ENCODE measurements at places on chromosomes 1 and 21. TPM values are rescaled to one million over a fixed set of nuclear protein-coding genes. Genes with fewer than 3 reads are reported as not detected.

Gene BSND
- polyA plus RNA-seq, result not detected

Gene MRAP
- polyA plus RNA-seq, result not detected

Gene TEX38
- polyA plus RNA-seq, result 0.18 TPM

DNA sequence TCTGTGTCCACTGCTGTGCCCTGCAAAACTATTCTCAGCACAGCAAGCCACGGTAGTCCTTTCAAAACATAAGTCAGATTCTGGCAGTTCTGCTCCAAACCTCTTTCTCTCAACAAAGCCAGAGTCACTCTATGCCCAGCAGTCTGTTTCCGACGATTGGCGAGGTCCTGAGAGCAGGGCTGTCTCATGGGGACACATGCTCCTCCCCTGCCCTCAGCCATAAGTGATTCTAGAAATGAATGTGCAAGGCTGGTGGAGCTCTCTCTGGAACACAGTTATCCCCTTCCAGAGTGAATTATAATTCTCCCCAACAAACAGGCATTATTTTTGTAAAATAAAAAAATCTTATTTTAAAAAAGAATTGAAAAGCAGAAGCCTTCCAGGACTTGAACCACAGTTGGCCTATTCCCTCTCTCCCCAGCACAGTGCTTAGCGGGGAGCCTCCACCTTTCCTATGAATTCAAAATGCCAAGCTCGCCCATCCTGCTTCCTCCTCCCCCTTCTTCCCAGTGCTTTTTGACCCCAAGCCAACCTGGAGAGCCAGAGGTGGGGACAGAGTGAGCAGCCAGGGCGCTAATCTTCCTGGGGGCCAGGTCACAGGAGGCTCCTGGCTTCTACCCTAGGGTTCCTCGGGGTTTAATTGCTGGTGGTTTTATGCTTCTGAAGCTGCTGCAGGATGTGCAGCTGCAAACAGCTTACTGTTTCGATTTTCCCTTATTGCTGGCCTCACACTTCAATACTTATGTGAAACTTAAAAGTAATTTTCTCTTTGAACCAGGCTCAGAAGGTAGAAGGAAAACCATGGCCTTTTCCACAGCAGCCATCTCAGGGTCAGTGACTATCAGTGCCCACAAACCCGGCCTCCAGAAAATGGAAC is 41.1 kb downstream of the KCNJ6 start:
- H3K27ac ChIP-seq, result no peak overlapping the region
- H3K27me3 ChIP-seq, result peaks cover 6% of the 10 kb centered on the region
- DNase-seq, result no peak
- no peaks in the 10 kb centered on the region for H3K36me3 ChIP-seq
- no peaks in the 10 kb centered on the region for H3K4me1 ChIP-seq
- H3K4me3 ChIP-seq, result no peak overlapping the region

DNA sequence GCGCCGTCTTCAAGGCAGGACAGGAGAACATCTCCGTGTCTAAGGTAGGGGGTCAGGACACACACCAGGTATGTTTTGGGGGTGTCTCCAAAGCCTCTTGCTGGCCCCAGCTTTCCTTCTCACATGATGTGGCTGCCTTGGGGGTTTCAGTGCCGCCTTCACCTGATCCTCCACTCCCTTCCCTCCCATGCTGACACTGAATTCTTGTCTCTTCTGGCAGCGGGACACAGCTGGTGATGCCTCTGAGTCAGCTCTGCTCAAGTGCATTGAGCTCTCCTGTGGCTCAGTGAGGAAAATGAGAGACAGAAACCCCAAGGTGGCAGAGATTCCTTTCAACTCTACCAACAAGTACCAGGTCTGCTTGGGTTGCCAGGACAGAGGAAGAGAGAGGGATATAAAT is 13.5 kb downstream of the ATP1A2 start:
- H3K4me3 ChIP-seq, result no peak overlapping the region
- H3K27ac ChIP-seq, result no peak overlapping the region
- peaks cover 73% of the 10 kb centered on the region for H3K36me3 ChIP-seq
- H3K27me3 ChIP-seq, result no peaks in the 10 kb centered on the region
- H3K4me1 ChIP-seq, result peaks cover 11% of the 10 kb centered on the region

DNA sequence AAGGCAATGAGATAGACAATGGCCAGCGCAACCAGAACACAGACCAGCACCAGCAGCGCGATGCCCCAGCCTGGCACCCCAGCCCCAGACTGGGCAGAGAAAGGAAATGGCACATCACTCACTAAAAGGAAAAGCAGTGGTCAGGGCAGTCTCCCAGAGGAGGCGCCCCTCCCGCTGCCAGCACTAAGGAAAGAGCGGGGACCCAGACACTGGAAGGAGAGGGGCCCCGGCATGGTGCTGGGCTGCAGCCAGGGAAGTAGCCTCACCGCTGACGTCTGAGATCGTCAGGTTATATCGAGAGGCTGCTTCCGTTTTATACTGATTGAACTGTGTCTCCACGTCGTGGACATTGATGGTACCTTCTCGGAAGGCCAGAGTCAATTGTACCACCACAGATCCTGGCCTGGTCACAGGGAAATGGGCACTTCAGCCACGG is 13.8 kb downstream of the TRIM46 start:
- no peaks in the 10 kb centered on the region for H3K36me3 ChIP-seq
- H3K27me3 ChIP-seq, result no peaks in the 10 kb centered on the region
- H3K4me1 ChIP-seq, result peaks cover 28% of the 10 kb centered on the region
- H3K27ac ChIP-seq, result no peak overlapping the region
- no peak for DNase-seq

Gene TMEM240
- polyA plus RNA-seq, result 9.2 TPM

GRCh38 chr1:159880430-159880829 is 18.0 kb upstream of the VSIG8 start:
- H3K27me3 ChIP-seq, result no peaks in the 10 kb centered on the region
- no peaks in the 10 kb centered on the region for H3K4me1 ChIP-seq

DNA sequence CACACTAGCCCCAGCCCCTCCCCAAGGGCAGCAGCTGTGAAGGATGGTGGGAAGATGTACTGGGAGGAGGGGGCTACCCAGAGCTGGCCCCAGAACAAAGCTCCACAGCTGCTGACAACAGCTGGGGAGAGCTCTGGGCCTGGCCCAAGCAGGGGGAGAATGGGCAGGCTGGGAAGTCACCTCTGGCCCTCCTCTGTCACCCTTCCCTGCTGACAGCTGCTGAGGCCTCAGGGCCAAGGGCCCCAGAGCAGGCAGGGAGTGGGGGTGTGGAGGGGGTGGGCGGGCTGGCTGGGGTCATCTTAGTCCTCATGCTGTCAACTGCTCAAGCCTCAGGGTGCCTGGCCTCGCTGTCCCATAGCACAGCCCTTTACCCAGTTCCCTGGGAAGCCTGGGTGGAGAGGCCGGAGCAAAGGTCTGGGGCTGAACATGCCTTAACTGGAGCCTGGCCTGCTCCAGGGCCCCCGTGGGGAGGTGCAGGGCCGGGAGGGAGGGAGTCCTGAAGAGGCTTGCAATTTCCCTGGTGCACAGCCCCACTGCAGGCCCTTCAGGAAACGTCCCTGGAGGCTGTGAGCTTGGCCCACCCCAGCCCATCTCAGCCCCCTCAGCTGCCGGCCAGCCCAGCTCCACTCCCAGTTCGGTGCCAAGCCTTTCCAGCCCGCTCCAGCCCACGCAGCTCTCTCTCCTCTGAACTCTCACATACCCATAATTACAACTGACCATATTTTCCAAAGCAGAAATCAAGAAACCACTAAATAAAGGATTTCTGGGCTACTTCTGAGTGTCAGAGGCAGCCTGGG is 25.7 kb downstream of the HSPG2 start:
- no peaks in the 10 kb centered on the region for H3K27me3 ChIP-seq
- peak overlapping the region; percentile 93 for H3K27ac ChIP-seq
- peak; percentile 92 for DNase-seq
- H3K36me3 ChIP-seq, result peaks cover 20% of the 10 kb centered on the region
- H3K4me1 ChIP-seq, result peaks cover 92% of the 10 kb centered on the region
- H3K4me3 ChIP-seq, result no peak overlapping the region

Gene PCP4L1
- 0.27 TPM for polyA plus RNA-seq

Gene SLC41A1
- polyA plus RNA-seq, result 26.7 TPM

DNA sequence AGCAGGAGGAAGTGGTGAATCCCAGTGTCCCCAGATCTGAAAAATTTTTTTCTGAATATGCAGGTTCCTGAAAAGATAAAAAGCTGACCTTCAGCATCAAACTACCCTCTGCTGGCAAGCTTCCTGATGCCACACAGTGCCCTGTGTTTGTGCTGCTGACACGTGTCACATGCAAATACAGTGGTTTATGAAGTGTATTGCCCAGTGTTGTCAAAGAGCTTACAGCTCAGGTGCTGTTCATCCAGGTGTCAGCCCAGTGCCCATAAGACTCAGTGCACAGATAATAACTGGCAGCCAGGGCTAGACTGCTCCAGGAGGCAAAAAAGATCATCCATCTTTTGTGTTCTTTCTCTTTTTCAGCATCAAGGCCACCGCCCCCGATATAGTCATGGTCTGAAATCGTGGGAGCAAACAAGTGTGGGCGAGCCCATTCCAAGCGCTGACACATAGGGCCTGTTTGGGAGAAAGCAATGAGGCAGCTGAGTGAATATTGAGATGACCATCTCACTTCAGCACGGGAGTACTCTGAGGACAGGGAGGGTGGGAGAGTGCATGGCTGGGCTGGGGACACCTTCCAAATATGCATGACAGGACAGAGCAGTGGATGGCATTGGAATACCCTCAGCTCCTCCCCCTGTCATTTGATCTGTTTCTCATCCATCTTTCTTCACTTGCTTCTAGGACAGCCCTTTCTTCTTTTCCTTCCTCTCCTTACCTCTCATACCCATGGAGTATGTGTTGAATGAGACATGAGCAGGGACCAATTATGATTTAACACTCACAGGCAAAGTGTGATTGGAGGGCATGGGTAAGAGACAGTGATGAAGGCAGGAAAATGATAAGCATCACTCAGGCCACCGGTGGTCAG is 6.4 kb upstream of the KCNK1 start:
- no peak overlapping the region for H3K27ac ChIP-seq
- no peaks in the 10 kb centered on the region for H3K36me3 ChIP-seq
- H3K4me1 ChIP-seq, result no peaks in the 10 kb centered on the region
- no peak for DNase-seq
- H3K27me3 ChIP-seq, result peaks cover 13% of the 10 kb centered on the region

Gene S100A6
- polyA plus RNA-seq, result 257 TPM

DNA sequence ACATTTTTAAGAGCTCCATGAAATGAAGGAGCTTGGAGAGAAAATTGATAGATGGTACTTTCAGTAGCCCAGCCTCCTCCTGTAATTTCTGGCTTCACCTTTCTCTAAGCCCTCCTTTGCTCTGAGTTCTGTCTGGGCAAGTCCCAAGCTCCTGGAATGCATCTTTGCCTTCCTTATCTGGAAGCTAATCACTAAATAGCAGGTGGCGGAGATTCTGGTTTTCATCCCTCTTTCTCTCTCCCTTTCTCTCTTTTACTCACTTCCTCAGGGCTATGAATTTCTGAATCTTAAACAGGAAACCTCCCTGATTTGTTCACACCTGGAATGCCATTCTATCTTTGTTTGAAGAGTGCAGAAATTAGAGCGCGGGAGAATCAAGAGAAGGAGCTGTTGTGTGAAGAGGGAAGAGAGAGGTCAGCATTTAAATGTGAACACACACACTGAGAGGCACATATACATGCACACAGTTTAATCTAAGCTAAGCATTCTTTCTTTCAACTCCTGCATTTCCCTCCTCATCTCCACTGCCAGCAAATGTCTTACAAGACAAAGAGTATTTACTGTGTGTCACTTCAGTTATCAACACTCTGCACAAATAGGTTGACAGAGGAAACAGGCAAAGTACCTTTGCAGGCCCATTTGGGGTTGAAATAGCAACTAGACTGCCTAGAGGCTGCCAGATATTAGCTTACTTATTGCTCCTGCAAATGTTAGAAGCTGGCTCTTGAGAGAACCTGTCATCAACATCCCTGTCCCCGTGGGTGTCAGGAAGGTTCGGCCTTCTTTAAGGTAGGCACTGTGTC is 199.4 kb upstream of the CAMK1G start:
- no peaks in the 10 kb centered on the region for H3K27me3 ChIP-seq
- H3K4me1 ChIP-seq, result no peaks in the 10 kb centered on the region
- no peak overlapping the region for H3K27ac ChIP-seq
- H3K4me3 ChIP-seq, result no peak overlapping the region
- H3K36me3 ChIP-seq, result no peaks in the 10 kb centered on the region

DNA sequence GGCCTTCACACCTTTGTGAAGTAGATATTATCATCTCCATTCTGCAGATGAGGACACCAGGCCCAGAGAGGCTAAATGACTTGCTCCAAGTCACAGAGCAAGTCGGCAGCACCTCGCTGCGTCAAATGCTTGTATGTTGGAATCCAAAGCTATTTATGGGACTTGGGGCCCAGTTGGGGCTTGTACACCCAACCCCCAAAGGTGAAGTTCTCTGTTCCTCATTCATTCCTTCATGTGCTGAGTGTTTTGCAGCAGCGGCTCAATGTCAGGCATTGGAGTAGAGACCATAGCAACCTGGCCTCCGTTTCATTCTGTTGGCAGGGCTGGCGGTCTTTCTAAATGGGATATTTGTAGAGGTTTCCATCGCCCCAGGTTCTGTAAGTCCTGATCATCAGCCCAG is 113.4 kb upstream of the SLC25A33 start:
- DNase-seq, result no peak
- H3K27ac ChIP-seq, result no peak overlapping the region
- no peaks in the 10 kb centered on the region for H3K36me3 ChIP-seq
- H3K27me3 ChIP-seq, result peaks cover 16% of the 10 kb centered on the region

DNA sequence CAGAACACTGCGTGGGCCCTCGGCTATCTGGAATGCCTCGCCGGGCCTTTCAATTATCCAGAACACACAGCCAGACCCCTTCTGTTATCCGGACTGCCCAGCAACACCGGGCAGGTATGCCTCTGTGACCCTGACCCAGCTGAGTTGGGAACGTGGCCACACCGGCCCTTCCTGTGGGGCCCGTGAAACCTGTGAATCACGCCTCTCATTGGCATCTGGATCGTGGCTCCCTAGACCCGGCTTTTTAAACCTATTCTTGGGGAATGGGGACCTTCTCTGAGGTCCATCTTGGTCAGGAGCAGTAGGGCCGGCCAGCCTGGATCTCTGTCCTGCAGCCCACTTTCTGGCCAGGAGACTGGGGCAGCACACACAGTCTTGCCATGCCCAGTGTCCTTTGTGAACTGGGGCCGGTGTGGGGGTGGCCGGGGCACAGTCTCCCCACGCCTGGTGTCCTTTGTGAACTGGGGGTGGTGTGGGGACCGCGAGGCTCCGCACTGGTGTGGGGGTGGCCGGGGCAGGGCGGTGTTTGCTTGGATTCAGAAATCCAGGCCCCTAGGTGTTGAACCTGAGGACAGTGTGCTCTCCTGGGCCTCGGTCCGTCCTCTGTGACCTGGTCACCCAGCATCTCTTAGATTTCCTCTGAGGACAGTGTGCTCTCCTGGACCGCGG is 11.1 kb downstream of the COL18A1 start:
- peaks cover 62% of the 10 kb centered on the region for H3K4me1 ChIP-seq
- H3K27ac ChIP-seq, result no peak overlapping the region
- no peak for DNase-seq
- H3K36me3 ChIP-seq, result no peaks in the 10 kb centered on the region

DNA sequence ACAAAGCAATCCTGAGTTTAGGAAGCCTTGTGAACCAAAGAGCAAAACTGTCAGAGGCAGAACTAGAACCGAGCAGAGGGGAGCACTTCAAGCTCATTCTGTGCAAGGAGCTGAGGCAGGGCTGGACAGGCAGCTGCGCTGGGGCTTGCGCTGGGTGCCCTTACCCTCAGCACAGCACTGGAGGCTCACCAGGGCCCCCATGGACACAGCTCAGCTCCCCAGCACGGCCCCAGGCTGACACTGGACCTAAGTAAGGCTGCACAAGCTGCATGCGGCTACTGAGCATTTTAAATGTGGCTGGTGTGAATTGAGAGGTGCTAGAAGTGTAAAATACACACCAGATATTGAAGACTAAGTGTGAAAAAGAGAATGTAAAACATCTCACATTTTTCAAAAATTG is 22.1 kb downstream of the TMEM63A start:
- no peak overlapping the region for H3K27ac ChIP-seq

- H3K27ac ChIP-seq, result peak overlapping the region; percentile 22
- H3K4me3 ChIP-seq, result no peak overlapping the region
- H3K27me3 ChIP-seq, result no peaks in the 10 kb centered on the region
- peaks cover 43% of the 10 kb centered on the region for H3K4me1 ChIP-seq
- peak; percentile 30 for DNase-seq
Measured at GRCh38 chr1:31647106-31647505, 2.4 kb upstream of the PEF1 start.

Gene ANXA9
- 2.8 TPM for polyA plus RNA-seq

Data from muscle of leg (tissue), 16 donors.